ENCODE measurements at places on chromosomes 16 and 17.

DNA sequence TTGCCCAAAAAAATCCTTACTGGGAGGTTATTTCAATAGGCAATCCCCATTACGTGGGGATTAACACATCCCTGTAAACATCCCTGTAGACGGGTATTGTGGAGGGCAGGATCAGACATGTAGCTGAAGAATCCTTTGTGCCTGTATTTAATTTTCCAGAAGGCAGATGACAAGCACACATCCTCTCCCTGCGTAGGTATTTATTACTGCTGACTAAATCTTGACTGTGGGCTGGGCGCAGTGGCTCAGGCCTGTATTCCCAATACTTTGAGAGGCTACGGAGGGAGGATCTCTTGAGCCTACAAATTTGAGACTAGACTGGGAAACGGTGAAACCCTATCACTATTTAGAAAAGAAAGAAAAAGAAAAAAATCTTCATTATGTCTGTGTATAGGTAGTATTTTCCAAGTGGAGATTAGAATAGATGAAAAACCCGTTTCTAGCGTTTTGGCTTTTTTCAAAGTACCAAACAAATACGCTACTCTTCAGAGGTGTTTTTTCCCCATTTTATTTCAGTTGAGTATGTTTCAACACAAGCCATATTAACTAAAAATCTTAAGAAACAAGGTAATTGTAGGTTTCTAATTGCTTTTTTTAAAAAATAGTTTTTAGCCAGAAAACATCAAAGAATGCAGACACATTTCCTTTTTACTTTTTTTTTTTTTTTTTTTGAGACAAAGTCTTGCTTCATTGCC, 1.5 kb upstream of the MARF1 start:
- DNase-seq: no peak

- DNase-seq: no peak
Measured at GRCh38 chr17:40178660-40179059, 1.4 kb downstream of the RAPGEFL1 start.

DNA sequence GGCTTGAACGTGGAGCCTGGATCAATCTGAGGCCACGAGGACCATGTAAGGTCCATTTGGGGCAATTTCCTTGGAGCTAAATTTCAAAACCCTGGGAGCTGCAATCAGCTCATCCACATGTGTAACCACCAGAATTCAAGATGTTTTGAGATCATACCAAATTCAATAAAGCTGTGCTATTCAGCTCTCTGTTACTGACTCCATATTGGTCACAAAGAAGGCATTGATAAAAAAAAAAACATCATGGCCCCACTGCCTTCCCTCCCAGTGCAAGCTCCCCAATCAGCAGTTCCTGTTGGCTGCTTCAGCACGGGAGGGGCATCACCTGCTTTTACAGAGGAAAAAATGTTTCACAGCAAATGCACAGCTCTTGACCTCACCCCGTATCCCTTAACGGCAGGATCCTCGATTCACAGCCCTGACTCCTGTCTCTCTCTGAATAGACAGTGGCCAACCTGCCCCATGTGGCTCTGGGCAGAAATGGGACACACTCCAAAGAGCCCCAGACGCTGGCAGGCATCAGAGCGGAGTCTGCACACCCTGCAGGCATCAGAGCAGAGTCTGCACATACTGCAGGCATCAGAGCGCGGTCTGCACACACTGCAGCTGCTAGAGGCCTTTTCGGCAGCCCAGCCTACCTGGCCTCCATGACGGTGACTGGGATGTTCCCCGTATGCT, 37.1 kb downstream of the FANCA start:
- no peak for DNase-seq

- no peak for DNase-seq
Measured at GRCh38 chr17:67842648-67843047, 17.3 kb downstream of the BPTF start.

GRCh38 chr17:9211133-9211765, 189.9 kb downstream of the NTN1 start:
- no peak for DNase-seq

GRCh38 chr16:64362193-64362592, 759.7 kb downstream of the CDH11 start:
- no peak for DNase-seq

DNA sequence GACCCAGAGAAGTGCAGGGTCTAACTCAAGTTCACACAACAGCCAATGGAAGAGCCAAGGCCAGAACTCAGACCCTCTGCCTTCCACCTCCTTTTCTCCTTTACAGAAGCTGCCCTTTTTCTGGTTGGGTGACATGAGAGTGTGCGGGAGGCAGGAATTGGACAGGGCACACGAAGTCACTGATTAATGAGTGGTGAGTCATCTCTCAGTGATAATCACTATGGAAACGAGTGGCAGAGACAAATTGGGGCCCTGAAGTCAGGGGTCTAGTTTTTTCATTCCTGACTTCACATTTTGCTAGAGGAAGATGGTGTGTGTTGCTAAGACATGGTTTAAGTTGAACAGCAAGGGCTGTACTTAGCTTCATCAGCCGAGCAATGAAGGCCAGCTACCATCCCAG, 312.7 kb upstream of the CCL2 start:
- DNase-seq: no peak

DNA sequence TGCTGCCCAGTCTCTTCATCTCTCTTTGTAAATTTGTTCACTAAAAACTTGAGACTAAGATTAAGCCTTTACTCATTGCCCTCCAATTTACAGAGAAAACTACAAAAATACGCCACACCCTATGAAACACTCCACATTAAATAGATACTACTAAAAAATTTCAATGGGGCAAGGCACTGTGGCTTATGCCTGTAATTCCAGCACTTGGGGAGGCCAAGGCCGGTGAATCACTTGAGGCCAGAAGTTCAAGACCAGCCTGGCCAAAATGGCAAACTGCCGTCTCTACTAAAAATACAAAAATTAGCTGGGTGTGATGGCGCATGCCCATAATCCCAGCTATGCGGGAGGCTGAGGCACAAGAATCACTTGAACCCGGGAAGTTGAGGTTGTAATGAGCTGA, 3.8 kb downstream of the UBE2O start:
- no peak for DNase-seq

GRCh38 chr17:45308016-45308365, 8.8 kb downstream of the MAP3K14 start:
- no peak for DNase-seq

GRCh38 chr17:77163001-77163400, 22.2 kb downstream of the SEC14L1 start:
- no peak for DNase-seq

DNA sequence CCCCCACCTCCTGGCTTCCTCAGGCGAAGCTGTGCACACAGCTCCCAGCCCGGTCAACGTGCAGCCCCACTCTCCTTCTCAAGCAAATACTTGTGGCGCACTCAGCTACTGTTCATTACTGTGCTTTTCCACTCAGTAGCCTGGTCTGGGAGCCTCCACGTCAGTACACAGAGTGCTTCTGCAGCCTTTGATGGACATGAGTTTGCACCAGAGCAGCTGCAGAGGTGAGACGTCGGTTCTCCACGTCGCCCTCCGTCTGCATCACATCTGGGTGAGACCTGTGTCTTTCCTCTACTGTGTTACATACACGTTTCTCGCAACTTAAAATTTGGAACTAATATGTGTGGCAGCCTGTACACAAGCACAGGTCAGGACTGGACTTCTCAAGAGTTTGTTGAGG, 334.3 kb downstream of the C16orf95 start:
- no peak for DNase-seq

DNA sequence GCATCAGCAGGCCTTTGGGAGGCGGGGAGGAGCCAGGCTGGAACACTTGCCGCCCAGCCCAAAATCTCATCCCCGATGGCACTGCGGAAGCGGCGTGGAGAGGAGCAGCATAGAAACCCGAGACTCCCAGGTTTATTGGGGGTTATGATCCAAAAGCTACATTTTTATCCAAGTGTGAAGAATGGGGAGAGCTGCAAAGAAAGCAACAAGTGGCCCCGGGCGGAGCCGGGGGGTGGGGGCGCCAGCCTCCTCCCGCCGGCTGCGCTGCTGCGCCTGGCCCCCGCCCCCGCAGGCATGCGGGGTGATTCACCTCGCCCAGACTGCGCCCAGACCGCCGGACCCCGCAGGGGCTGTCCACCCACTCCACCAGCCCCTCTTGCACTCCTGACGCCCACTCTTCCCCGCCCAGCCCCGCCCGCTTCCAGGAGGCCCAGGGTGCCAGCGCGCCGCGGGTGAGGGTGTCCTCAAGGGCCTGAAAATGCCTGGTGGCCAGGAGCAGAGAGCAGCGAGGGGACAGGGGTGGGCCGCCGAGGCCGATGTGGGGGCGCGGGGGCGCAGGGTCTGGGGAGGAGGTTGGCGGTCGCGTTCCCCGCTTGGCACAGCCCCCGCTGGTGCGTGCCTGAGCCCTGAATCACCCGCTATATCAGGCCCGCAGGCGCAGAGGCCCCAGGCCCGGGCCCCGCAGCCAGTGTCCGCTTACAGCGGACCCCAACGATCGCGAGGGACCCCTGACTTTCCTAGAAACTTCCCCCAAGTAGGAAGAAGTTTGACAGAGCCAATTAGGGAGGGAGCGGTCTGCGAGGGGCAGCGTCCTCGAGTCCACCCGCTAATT, 1.3 kb downstream of the CAVIN1 start:
- DNase-seq: no peak

GRCh38 chr17:21231533-21231932, 17.6 kb upstream of the TMEM11 start:
- DNase-seq: no peak
